ENCODE measurements at places on chromosomes 11 and 22. TPM values are rescaled to one million over a fixed set of nuclear protein-coding genes. Genes with fewer than 3 reads are reported as not detected.

Gene PHOX2A
- 0.41 TPM for total RNA-seq

Gene SLC29A2
- total RNA-seq: 0.99 TPM

Gene POU2AF3
- 2.5 TPM for total RNA-seq

Gene YPEL1
- total RNA-seq: 9.6 TPM

Gene UPK3A
- not detected for total RNA-seq

Gene IL18
- 18.6 TPM for total RNA-seq

Gene PPFIA1
- 55.1 TPM for total RNA-seq

Gene PANX2
- not detected for total RNA-seq

Gene RIMBP3C
- total RNA-seq: not detected

Gene OR5I1
- not detected for total RNA-seq

Gene OR51A4
- not detected for total RNA-seq

Gene LRRC4C
- 3.3 TPM for total RNA-seq

Gene GPR152
- total RNA-seq: not detected

Gene NRGN
- total RNA-seq: not detected

Gene HMGXB4
- 14.8 TPM for total RNA-seq

Gene KCNQ1OT1
- 1.4 TPM for total RNA-seq

Gene DEPDC7
- 2.0 TPM for total RNA-seq

Gene MMP8
- not detected for total RNA-seq

Gene CADM1
- 16.1 TPM for total RNA-seq

Gene HSPB2
- 1.4 TPM for total RNA-seq

Gene ASRGL1
- total RNA-seq: 26.0 TPM

Gene TM7SF2
- 20.3 TPM for total RNA-seq

Gene DUSP8
- 4.4 TPM for total RNA-seq

Gene ADORA2A
- 3.0 TPM for total RNA-seq

Gene TSPAN32
- total RNA-seq: 0.82 TPM

Gene FOLR1
- total RNA-seq: 0.71 TPM

Gene SAA2
- total RNA-seq: 10.3 TPM

Gene HBB
- total RNA-seq: 7.7 TPM

Gene APLNR
- total RNA-seq: 0.54 TPM

Gene OOSP3
- total RNA-seq: not detected

Gene WNT11
- total RNA-seq: 1.1 TPM

Gene SMTNL1
- total RNA-seq: not detected

Gene AQP11
- total RNA-seq: 0.54 TPM

Gene BID
- total RNA-seq: 12.7 TPM

Gene DMC1
- total RNA-seq: 5.4 TPM

Gene PANX3
- total RNA-seq: not detected

Gene RCOR2
- 0.49 TPM for total RNA-seq

Gene OR5B21
- not detected for total RNA-seq

Gene CCDC89
- total RNA-seq: 3.0 TPM

Gene PITPNB
- total RNA-seq: 79.9 TPM

Gene SLCO2B1
- total RNA-seq: 29.9 TPM

Gene KRTAP5-10
- not detected for total RNA-seq

Gene TH
- not detected for total RNA-seq

Gene THY1
- total RNA-seq: 214 TPM

Gene SAA1
- total RNA-seq: 68.8 TPM

Gene IGLL1
- total RNA-seq: not detected

Gene CHRM1
- 0.16 TPM for total RNA-seq

Gene H19
- 349 TPM for total RNA-seq

Gene PLAAT2
- not detected for total RNA-seq

Gene NCF4
- total RNA-seq: 13.5 TPM

Gene TSGA10IP
- total RNA-seq: not detected

Gene SCN4B
- 1.3 TPM for total RNA-seq

Gene RAB39A
- 1.1 TPM for total RNA-seq

Gene CRYBB2
- total RNA-seq: not detected

Gene TPH1
- total RNA-seq: 0.33 TPM

Gene MS4A6A
- total RNA-seq: 109 TPM

Gene MPEG1
- 23.5 TPM for total RNA-seq

Gene CCDC15
- total RNA-seq: 0.99 TPM

All from sigmoid colon (tissue), 7 donors.